Testis (tissue), 5 donors: ENCODE measurements at places on chromosomes 5 and 9. TPM values are rescaled to one million over a fixed set of nuclear protein-coding genes. Genes with fewer than 3 reads are reported as not detected.
A peak's percentile ranks its signal among the peaks of the same experiment; 100 is the strongest.

Gene STPG3
- total RNA-seq = 34.1 TPM

Gene AK8
- 15.1 TPM for total RNA-seq

Gene ASPN
- total RNA-seq = 0.12 TPM

Gene C9orf72
- total RNA-seq = 27.9 TPM

Gene ZFP2
- total RNA-seq = 10.4 TPM

DNA sequence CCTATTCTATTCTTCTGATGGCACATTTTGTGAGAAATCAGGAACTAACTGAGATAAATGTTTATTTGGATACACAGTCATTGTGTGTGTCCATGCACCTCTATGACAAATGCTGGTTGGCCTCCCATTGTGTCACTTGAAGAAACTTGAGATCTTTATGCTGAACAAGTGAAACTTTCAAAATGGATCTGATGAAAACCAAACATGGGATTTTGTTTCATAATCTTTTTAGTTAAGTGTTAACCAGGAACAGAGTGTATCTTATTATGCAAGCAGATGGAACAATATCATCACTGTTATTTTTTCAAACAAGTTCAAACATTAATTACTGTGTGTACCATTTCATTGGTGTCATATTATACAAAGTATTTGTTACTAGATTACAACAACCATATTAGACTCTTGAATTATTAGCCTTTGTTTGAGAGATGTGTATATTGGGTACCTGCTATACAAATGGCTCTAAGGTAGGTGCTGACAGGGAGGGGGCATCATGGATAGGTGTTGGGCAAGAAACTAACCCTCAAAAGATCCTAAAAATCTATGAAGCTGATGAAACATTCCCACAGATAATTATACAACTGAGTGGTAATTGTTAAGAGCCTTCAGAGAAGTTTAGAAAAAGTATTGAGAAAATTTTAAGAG is 159.8 kb downstream of the PALM2AKAP2 start:
- no peak for DNase-seq

- no peak for DNase-seq
Measured at GRCh38 chr9:129839324-129840023, 4.2 kb downstream of the USP20 start.

GRCh38 chr5:1868886-1869475 is 13.7 kb downstream of the IRX4 start:
- DNase-seq = no peak

DNA sequence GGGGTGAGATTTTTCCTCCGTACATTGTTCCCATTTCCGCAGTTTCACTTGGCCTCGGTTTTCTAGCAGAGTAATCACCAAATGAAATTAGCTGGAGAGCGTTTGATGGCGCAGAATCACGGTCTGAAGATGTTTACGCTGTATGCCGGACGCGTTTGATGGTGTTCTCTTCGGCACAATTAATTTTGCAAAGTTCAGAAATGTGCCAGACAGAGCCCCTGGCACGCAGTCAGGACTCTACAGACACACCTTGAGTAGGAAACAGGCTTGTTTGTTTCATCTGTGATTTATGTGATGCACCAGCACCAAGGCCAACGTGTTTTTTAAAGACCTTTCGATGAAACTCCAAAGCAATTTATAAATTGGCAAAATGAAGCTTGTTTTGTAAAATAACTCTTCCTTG is 863 bp upstream of the LIFR start:
- no peak for DNase-seq

GRCh38 chr5:61229416-61229815 is 67.1 kb upstream of the SMIM15 start:
- DNase-seq = no peak

GRCh38 chr5:134905246-134905996 is 490 bp downstream of the PCBD2 start:
- DNase-seq = peak; percentile 71

GRCh38 chr5:6840136-6840793 is 127.0 kb downstream of the TENT4A start:
- DNase-seq = no peak

GRCh38 chr9:35832814-35833213 is 3.8 kb downstream of the TMEM8B start:
- DNase-seq = no peak

GRCh38 chr5:76535577-76535976 is 87.6 kb downstream of the F2RL2 start:
- no peak for DNase-seq

- DNase-seq = no peak
Measured at GRCh38 chr5:175740014-175740413, 82.1 kb downstream of the HRH2 start.

DNA sequence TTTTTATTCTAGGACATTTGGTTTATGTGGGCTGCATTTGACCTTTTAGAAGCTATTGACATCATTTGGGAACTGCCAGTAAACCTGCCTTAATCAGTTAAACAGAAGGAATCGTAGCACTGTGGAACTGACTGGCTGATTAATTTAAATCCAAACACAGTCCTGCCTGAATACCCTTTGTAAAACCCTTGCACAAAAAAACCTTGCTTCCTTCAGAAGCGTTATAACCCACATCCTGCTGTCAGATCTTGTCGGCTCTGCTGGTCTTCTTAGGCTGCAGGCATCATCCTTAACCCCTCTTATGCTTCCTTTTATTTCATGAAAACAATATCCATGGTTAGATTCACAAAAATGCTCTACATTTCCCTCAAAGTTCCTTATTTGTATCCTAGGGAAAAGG is 46.3 kb downstream of the PAM start:
- no peak for DNase-seq

- no peak for DNase-seq
Measured at GRCh38 chr9:38380230-38380871, 12.2 kb upstream of the ALDH1B1 start.

GRCh38 chr9:83642793-83643192 is 19.9 kb downstream of the IDNK start:
- DNase-seq = no peak

DNA sequence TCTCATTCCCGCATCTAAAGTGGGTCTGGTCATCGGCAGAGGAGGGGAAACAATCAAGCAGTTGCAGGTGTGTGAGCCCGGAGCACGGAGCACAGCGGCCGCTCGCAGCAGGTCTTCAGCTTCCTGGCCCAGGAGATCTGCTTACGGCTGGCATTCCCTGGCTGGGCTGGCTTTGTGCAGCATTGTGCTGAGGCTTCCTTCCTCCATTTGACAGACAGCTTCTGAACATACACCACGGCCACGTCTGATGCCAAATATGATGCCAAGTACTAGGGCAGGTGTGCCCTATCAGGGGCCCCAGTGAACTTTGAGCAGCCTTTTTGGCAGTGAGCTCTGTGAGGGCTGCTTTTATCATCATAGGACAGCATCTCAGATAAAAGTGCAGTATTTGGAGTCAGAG is 37.1 kb downstream of the FUBP3 start:
- DNase-seq = no peak

- DNase-seq = no peak
Measured at GRCh38 chr9:127874301-127875221, 2.9 kb downstream of the AK1 start.

DNA sequence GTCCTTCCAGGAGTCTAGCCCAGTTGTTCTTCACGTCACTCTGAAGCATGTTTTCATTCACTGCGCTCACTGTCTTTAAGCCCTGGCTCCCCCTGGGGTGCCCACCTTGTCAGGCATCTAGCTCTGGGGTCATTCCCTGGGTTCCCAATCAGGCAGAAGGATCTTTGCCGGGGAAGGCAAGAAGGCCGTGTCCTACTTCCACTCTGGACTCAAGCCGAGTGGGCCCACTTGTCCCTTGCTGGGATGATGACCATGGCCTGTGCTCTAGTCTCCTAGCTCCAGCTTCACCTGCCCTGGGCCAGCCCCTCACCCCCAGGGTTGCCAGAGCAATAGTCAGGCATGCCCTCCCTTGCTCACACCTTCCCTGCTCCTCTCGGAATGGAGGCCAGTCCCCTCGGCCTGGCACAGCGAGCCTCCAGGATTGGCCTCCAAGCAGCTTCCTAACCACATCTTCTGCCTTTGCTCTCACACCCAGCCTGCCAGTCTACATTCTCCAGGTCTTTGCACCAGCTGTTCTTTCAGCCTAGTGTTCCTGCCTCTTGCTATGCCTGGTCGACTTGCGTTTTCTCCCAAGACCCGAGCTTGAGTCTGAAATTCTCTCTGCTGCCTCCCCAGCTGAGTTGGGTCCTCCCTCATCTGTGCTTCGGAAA is 32.2 kb upstream of the PSD2 start:
- no peak for DNase-seq

GRCh38 chr9:78304357-78304756 is 7.4 kb downstream of the PSAT1 start:
- DNase-seq = no peak
